ENCODE measurements at places on chromosomes 13 and 19.
A peak's percentile ranks its signal among the peaks of the same experiment; 100 is the strongest.

- no peak for DNase-seq
Measured at GRCh38 chr13:44763615-44764301, 187.6 kb upstream of the TSC22D1 start.

GRCh38 chr19:45439569-45440258, 16.0 kb upstream of the ERCC1 start:
- peak; percentile 77 for DNase-seq

DNA sequence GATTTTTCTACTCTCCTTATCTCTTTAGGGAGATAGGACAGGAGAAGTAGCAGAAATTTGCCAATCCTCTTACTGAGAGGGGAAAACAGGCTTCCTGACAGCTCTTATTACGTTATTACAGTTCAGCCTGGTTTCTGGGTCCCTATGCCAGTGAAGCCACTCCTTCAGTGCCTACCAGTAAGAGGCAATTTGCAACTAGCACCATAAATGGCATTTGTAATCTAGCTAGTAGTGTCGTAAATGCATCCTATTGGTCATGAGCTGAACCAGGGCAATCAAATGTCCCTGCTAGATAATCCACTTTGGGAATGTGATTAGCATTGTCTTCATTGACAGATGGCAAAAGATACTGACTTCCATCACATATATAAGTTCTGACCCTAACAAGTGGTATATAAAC, 428.8 kb downstream of the DCT start:
- DNase-seq = no peak

DNA sequence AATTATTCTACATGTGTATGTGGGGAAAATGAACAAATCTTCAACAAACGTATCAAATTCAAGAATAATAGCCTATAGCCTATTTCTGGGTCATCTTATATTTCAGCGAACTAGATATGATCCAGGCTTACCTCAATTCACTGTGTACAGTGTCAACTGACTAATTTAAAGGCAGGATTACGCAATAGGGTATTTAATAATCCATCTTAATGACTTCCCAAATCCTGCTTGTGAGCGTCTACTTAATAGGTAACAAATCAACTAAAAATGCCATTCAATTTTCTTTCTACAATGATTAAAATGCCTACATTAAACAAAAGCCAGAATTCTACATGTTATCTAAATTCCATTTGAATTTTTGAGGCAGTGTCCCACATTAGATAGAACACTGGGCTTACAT, 67.0 kb downstream of the USP12 start:
- DNase-seq = no peak

- no peak for DNase-seq
Measured at GRCh38 chr13:113422807-113423519, 30.3 kb downstream of the ADPRHL1 start.

DNA sequence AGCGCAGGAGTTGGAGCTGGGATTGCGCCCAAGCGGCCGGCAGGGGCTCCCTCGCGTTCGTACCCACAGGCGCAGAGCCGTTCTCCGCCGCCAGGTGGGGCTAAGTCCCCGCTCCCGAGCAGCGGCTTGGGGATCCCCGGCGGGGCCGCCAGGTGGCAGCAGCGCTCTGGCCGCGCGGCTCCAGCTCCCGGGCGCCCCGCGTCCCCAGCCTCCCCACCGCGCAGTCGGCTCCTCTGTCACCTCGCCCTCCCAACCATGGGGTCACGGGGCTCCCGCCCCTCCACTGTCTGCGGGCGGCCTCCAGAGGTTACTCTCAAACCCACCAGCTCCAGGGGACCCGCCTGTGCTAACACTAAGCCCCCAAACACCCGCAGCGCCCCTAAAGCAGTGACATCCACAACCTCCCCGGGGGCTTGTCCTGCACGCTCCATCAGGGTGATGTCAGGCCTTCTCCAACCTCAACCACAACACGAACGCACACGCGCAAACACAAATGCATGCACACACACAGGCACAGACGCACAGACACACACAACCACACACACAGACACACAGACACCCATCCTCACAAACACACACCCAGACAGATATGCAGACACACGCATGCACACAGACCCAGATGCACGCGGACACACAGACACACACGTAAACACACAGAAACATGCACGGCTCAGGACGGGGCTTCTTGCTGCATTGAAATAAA, 18.4 kb upstream of the KCTD15 start:
- DNase-seq = peak; percentile 83

DNA sequence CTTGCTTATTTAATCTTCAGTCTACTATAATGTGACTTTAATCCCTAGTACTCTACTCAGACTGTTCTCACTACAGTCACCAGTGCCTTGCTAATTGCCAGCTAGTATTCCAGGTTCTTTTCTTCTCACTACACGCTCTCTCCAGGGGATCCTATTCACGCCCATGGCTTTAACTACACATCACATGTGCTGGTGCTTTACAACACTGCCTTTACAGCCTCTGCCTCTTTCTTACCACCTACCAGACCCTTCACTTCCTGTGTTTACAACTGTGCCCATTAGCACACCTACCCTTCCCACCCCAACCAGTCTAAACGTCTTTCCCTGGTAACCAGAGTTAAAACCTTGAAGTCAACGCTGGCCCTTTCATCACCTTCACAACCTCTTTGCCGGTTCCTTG, 249.5 kb downstream of the DNAJC15 start:
- no peak for DNase-seq

DNA sequence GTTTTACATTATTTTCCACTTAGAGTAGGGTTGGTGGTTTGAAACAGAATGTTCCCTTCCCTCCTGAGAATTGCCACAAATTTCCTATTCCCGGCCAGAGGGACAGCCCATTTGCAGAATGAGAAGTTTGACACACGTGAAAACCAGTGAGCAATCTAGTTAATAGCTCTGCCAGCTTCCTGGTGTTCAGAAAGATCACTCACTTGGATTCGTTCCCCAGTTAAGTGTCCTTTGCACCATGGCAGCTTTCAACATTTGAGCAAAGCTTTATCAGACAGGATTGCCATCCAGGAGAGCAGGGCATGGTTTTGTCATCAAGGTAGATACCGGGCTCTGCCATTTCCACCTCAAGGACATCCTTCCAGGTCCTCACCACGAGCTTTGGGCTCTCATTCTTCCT, 28.2 kb downstream of the RASL11A start:
- no peak for DNase-seq

Measured in activated T-cell treated with anti-CD3 and anti-CD28 coated beads for 24 hours (primary cell).